ENCODE measurements at places on chromosomes 7 and 10.

- no peak for DNase-seq
These were observed 342.3 kb upstream of the ADARB2 start for GRCh38 chr10:2079603-2080078.

DNA sequence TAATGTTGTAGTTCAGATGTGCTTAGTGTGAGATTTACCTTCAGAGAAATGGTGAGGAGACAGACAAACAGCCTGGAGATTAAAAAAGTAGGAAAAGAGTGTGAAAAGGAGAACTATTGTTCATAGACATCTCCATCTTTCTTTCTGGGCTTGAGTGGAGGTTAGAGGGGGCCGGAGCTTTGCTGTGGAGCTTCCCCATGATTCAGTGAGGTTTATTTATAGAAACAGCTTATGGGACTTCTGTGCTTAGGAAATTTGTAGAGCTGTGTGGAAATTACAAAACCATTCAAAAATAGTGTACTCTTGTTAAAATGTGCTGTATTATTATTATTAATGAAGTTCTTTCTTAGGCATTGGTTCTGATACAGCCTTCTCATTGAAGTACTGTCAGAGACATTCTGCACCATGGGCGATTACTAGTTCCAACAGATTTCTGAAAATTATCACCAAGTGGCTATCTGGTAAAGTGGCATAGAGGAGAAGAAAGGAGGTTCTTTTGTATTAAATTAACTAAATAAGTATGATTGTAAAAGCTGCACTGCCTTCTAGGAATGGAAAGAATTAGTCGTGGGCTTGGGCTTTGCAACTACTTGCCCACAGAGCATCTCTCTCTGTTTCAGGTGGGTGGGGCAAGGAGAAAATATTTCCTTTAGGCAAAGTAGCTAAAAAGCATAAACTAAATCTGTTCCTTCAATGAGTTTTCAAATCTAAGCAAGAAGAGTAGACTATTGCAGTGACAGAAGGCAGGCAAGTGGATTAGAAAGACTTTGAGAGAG is 8.7 kb upstream of the TCAF1 start:
- DNase-seq = no peak

- peak; percentile 76 for DNase-seq
These were observed 12.7 kb downstream of the HNRNPF start for GRCh38 chr10:43396061-43396927.

GRCh38 chr10:119301397-119301796 is 94.0 kb downstream of the GRK5 start:
- DNase-seq = peak; percentile 58

GRCh38 chr7:45072131-45073030 is 16.4 kb downstream of the NACAD start:
- DNase-seq = no peak

DNA sequence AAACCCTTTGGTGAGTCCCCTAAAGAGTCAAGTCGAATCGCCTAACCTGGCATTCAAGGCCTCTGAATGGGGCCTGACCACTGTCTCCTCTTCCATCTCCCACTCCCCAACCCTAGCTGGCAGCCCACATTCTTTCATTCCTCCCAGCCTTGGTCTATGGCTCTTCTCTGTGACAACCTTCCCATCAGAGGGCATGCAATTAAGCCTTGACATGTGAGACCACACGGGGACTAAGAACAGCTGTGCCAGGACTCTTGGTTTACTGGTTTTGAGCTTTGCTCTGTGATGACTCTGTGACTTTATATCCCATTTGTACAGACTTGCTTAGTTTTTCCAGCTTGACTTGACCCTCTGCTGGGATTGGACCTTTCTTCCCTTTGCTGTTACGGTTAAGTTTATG is 116.6 kb downstream of the BUB3 start:
- no peak for DNase-seq

GRCh38 chr7:3558400-3558799 is 257.3 kb downstream of the SDK1 start:
- no peak for DNase-seq

DNA sequence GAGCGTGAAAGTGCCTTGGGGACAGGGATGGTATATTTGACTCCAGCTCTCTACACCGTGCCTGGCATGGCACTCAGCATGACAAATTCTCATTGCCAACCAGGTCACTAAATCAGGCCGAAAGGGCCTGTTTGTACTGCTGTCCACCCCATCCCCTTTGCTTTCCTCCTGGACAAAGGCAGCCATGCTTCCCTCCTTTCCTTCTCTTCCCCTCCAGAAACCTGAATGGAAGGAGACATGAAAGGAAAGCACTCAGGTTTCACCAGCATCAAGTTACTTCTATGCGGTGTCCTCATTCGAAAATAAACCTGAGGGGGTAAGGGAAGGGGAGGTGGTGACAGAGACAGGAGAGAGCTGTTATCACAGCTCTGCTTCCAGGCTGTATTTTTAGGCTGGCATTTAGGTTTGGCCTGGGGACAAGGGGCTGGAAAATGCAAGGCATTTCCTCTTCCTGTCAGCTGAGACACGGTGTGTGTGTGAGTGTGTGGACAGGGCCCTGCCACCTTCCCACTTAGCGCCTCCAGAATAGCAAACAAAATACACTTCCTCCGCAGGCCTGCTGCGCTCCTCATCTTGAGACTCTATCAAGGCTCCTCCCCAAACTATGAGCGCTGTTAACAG is 79.9 kb upstream of the COL13A1 start:
- no peak for DNase-seq

DNA sequence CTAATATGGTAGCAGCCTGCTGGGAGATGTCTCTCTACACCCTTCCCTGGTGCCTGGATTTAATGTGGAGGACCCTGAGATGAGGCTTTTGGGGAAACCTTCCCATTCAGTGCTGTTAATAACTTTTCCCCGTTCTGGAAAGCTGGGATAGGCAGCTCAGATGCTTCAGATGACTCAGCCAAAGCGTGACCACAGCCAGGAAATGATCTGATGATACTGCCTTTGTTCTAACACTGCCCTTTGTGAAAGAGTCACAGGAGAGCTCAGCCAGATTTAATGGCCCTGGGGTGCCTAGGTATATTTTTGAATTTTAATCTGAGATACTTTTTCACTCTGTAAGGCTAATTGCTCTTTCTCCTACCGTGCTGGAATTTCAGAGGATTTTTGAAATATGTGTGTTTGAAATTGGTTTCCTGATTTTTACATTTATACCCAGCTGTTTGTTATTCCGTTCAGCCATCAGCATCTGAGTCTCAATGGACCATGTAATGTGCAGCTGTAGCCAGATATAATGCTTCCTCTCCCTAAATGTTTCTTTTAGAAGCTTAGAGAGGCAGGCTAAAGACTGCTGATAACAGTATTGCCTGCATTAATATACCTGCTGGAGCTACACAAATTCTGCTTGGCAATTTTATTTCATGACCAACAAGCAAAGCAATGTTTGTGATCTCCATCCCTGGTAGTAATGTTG is 17.8 kb downstream of the CELF2 start:
- no peak for DNase-seq

GRCh38 chr10:100847440-100847839 is 65.3 kb upstream of the SLF2 start:
- DNase-seq = peak; percentile 38

DNA sequence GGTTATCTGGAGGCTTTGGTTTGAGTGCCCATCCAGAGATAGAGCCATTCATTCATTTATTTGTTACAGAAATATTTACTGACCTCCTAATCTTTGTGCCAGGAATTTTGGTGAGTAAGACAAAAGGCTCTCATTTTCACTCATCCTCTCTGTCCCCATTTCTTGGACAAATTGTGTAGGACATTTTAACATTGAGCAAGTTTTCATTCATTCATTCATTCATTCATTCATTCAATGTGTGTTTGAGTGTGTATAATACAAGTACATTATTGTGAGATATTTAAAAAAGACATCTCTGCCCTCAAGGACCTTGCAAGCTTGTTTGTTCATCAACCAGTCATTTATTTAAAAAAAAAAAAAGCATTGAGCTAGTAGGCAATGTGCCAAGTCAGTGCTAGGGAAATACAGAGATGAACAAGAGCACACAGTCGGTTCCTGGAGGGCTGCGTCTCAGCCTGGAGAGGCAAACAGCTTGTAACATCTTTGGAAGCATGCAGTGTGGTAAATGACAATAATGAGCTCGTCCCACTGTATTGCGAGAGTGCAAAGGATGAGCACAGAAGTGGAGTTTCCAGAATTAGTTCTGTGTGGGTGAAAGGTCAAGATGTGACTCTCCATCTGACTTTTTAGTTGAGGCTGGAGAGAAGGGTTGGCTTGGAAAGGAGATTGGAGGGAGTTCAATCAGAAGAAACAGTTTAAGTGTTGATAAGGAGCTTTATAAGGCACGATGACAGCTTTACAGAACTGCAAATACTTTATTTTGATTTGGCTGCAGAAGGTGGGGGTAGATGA is 50.5 kb upstream of the HBP1 start:
- DNase-seq = no peak

GRCh38 chr7:70352088-70352487 is 753.8 kb downstream of the AUTS2 start:
- no peak for DNase-seq

DNA sequence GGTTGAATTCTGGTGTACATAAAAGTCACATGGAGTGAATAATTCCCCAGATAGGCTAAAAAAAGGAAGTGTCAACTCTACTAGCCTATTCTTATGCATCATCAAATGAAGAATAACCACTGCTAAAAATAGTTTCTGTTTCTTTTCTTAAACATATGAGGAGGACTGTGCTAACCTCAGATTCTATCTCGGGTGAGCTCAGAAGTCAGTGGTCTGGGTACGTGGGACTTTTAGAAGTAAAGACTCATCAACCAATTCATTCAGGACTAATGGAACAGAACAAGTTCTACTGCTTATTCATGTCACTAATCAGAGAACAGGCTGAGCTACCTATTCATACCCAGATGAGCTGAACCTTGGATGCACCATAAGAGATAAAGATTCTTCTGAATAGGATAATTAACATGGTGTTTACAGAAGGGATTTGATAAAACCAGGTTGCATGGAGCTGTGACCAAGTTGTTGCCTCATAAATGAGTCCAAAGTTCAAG is 9.5 kb upstream of the ASAH2 start:
- no peak for DNase-seq

DNA sequence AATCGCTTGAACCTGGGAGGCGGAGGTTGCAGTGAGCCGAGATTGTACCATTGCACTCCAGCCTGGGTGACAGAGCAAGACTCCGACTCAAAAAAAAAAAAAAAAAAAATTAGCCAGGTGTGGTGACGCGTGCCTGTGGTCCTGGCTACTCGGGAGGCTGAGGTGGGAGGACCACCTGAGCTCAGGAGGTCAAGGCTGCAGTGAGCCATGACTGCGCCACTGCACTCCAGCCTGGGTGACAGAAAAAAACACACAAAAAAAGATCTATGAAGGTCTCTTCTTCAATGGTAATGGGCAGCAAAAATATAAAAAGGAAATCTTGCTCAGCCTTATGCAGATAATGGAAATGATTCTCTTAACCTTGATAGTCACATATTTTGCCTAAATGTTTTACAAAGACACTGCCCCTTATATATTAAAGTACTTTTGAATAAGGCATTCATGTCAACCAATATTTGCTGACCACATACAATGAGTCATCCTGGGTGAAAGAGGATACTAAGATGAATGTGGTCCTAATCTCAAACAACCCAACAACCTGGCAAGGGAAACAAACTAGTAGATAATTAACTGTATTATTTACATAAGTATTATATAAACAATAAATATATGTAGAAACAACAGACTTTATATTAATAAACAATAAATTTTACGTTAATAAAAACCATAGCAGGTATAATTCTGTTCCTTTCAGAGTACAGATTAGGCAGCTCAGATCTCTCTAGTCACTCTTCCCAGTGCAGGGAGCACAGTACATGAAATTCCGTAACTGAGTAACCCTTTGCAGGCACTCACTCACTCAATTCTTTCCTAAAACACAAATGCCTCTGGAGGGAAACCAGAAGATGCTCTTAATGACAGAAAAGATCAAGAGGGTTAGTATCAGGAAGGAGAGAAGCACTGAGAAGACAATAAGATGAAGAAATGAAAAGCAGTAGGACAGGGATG is 8.1 kb downstream of the TOMM7 start:
- no peak for DNase-seq

GRCh38 chr10:118564652-118565051 is 30.8 kb downstream of the PRLHR start:
- DNase-seq = no peak

DNA sequence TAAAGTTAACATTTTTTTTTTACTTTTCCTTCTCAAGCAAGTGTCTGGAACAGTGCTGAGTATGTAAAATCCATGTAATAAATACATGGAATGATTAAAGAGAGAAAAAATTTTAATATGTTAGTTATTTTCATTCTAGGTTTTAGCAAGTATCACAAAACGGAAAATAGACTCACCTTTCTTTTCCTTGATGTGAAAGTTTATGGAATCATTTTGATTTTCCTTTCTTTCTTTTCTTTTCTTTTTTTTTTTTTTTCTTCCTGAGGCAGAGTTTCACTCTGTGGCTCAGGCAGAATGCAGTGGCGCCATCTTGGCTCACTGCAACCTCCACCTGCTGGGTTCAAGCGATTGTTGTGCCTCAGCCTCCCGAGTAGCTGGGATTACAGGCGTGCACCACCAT is 28.1 kb downstream of the SMNDC1 start:
- no peak for DNase-seq

GRCh38 chr7:16786257-16786656 is 18.5 kb downstream of the AGR2 start:
- no peak for DNase-seq

DNA sequence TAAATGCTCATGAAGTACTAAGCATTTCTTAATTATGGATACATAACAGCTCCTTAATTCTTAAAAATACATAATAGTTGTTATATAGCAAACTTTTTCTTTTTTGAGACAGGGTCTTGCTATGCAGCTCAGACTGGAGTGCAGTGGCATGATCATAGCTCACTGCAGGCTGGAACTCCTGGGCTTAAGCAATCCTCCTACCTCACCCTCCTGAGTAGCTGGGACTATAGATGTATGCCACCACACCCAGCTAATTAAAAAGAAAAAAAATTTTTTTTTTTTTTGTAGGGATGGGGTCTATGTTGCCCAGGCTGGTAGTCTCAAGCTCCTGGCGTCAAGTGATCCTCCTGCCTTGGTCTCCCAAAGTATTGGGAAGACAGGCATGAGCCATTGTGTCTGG is 30.9 kb downstream of the IRF5 start:
- DNase-seq = no peak

DNA sequence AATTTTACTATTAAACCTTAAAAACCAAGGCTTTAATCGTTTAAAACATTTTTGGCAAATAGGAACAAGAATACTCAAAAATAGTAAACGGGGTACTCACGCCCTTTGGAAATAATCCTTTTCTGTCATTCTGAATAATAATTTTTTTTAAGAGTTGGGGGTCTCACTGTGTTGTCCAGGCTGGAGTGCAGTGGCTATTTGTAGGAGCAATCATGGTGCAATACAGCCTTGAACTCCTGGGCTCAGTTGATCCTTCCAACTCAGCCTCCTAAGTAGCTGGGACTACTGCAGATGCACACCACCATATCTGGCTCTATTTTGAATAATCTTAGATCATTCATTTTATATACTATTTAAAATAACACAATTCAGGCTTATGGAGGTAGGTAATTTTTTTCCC is 24.9 kb downstream of the LUC7L2 start:
- DNase-seq = no peak

DNA sequence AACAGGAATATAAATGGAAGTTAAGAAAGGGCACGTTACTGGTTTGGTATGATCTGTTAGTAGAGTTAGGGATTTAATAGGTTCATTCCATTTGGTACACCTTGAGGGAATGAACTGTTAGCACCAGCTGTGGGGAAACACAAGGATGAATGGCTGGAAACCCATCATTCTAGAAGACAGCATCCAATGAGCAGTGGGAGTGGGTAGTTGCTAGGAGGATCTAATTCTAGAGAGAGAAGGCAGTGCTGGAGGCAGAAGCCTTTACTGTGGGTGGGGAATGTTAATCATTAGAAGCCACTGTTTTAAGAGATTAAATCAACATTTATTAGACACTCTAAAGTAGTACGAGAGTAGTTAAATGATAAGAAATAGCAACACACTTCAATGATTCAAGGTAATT is 15.5 kb upstream of the GPR15LG start:
- no peak for DNase-seq

Measured in stimulated activated CD4-positive, alpha-beta T cell treated with anti-CD3 and anti-CD28 coated beads, Interleukin-12 subunit alpha, Interleukin-12 subunit beta, amount 100 ng/mL, for 24 hours (primary cell).